ENCODE measurements at places on chromosomes 3 and 15.
A peak's percentile ranks its signal among the peaks of the same experiment; 100 is the strongest.

DNA sequence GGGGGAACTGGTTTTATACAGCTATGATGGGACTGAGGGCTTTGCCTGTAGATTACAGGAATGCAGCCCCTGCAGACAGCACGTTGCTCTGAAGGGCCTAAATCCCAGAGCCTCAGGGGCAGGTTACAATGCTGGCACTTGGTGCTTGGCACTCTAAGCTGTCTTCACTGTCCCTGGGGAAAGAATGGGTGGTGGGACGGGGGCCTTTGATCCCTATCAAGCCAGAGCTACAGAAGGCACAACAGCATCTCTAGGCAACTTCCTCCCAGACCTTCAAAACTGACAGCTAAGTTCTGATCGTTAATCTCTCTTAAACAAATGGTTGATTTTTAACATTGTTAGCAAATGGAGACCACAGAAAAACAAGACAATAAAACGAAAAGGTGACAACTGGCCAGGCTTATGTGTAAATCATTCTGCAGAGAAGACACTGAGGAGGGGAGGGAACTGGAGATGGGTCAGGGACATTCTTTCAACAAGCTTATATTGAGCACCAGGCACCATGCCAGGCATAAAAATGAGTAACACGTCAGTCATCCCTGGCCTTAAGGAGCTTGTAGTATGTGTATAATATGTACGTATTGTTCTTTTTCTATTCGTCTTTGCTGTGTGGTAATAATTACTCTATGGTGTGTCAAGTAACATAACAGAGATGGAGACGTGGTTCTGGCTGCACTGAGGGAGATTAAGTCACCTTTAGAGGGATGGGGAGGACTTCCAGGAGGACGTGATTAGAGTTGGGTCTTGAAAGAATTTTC lies 49.1 kb downstream of the CA12 start:
- DNase-seq = no peak

DNA sequence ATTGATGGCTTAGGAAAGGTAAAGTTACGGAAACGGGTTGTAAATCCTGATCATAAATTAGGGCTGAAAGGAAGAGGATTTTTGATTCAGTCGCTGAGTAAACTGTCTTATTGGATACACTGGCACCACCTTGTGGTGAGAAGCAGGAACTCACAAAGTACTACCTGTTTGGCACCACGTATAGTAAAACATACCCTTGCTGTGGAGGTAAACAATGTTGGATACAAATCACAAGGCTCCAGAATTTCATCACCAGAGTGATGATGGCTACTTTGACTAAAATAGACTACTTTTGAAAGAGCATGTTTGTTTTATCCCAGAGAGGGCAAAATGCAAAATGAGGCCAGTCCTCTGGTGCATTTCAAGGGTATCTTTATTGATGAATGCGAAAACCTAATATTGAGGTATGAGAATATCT lies 216.9 kb downstream of the IGSF11 start:
- peak; percentile 15 for DNase-seq

DNA sequence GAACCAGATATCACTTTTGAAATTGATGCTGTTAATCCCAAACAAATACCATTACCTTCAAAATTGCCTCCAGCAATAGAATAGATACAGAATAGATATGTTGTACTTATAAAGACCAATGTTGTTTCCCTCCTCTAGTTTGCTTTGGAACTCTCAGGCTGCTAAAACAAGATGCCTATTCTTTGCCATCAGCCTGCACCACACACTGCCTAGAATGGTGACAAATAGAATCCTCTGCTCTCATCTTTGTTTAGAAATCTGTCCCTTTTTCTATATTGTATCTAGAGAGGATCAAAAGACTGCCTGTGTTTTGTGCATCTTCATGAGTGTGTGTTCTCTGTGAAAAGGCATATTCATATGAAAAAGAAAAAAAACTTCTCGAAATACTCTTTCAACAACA lies 349.2 kb upstream of the CCDC54 start:
- no peak for DNase-seq

- DNase-seq = no peak
Observed at GRCh38 chr3:172233474-172234277, 194.3 kb downstream of the FNDC3B start.

GRCh38 chr3:55190331-55190730 lies 262.5 kb upstream of the LRTM1 start:
- DNase-seq = no peak

DNA sequence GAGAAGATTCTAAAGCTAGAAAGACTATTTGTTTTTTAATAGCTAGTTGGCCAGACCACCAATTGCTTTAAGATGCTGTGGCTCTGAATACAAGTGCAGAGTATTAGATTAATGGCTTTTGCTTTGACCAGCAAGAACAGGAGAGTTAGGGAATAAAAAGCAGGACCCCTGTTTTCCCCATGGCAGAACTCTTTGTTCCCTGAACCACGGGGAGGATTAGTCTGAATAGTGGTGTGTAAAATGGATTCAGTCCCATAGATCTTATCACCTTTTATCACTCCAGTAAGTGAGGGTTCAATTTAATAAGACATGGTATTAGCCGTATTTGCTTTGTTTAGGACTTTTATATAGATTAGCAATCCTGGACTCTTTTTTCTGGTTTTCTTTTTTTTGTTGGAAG lies 562.6 kb upstream of the DPPA4 start:
- peak; percentile 9 for DNase-seq

- no peak for DNase-seq
Observed at GRCh38 chr3:170178651-170179050, 2.9 kb downstream of the PHC3 start.

DNA sequence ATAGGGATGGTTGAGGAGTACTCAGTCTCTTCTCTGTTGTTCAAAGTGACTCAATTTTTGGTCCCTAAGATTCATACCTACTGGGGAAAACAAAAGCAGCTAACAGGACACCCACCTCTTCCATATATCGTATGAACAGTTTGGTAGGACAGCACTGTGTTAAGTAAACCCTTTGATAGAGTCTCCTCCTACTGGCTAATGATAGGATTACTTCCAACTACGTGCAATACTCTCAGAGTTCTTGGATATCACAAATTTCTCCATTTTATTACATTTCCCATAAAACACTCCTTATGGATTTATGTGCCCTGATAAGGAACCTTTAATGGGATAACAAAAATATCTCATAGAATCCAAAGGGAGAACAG lies 200.2 kb upstream of the GOLGA6L4 start:
- no peak for DNase-seq
